ENCODE measurements at places on chromosomes 13 and 19.

DNA sequence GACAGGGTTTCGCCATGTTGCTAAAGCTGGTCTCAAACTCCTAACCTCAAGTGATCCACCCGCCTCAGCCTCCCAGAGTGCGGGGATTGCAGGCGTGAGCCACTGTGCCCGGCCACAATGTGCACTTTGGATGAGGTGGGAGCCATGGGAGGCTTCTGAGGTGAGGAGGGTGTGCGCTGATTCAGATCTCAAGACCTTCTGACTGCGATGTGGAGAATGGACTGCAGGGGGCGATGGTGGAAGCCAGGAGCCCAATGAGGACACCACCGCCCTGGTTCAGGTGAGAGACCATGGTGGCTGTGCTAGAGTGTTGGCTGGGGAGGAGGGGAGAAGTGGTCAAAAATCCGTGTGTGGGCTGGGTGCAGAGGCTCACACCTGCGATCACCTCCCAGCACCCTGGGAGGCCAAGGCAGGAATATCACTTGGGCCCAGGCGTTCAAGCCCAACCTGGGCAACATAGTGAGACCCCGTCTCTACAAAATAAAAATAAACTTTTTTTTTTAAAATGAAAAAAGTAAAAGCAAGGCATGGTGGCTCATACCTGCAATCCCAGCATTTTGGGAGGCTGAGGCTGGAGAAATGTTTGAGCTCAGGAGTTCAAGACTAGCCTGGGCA lies 5.6 kb downstream of the INAFM1 start:
- peak; percentile 51 for DNase-seq

- no peak for DNase-seq
These were observed 2.4 kb downstream of the HCN2 start for GRCh38 chr19:592101-592500.

GRCh38 chr19:46218160-46218559 lies 11.4 kb upstream of the IGFL1 start:
- no peak for DNase-seq

DNA sequence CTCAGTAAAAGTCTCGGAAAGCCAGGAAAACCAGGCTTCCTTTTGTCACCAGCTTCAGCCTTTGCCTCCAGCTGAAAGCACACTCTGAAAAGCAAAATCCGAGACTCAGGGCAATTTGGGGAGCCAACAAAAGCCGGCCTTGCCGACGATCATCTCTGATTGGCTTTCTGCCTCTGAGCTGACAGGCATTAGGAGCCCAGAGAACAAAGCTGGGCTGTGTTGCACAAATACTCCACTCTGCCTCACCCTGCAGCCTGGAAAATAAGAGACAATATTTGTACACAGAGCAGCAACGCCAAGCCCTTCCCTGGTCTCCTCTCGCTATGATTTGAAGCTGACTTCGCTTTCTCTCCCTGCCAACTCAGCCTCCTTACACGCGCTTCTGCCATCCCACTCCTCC lies 46.9 kb downstream of the CACNA1A start:
- DNase-seq: no peak

GRCh38 chr19:8576273-8576993 lies 809 bp downstream of the MYO1F start:
- no peak for DNase-seq

DNA sequence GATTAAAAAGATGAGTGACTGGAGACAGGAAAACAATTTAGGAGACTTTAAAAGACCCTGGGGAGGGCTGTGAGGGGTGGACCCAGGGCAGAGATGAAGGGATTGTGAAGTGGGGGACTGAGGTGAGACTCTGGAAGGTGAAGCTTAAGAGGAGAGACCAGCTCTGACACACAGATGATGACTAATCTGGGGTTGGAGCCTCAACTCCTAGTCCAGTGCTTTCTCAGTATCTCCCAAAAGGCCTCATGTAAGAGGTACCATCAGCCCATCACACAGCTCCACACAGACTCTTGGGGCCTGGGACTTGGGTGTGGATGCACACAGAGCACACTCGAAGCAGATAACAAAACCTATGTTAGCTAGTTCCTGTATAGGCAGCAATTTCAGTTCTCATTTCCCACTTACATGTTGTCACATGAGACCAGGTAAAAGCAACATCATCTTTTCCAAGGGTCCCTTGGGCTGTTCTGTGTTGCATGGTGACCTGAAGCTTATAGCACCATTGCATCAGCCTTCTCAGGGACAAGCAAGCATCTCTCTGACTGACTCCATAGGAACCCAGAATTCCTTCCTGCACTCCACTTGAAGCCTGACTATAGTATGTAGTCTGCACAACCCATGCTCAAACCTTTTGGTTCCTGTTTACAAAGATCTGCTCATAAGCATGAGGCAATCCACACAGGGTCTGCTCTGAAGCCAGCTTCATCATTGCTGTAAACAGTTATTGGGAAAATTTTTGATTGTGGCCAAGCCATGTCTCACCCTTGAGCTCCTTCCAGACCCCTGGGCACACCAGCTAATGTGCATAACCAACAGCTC lies 88.6 kb upstream of the MYCBP2 start:
- DNase-seq: no peak

DNA sequence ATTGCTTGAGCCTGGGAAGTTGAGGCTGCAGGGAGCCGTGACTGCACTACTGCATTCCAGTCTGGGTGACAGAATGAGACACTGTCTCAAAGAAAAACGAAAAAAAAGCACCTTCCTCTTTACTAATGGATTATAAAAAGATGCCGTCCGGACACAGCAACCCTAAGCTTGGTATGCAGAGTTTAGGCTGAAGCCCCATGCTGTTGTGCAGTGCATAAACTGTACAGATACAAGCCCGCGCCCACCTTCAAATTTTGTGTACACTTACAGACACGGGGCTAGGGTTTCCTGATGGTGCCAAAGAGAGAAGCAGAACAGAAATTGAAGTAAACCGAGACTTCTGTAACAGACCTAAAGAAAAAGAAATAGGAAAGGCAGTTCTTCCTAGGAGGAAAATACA lies 9.0 kb downstream of the LPAR6 start:
- no peak for DNase-seq

GRCh38 chr19:8021374-8021773 lies 15.9 kb upstream of the ELAVL1 start:
- no peak for DNase-seq

- no peak for DNase-seq
These were observed 136.0 kb upstream of the SPRY2 start for GRCh38 chr13:80476953-80477352.

DNA sequence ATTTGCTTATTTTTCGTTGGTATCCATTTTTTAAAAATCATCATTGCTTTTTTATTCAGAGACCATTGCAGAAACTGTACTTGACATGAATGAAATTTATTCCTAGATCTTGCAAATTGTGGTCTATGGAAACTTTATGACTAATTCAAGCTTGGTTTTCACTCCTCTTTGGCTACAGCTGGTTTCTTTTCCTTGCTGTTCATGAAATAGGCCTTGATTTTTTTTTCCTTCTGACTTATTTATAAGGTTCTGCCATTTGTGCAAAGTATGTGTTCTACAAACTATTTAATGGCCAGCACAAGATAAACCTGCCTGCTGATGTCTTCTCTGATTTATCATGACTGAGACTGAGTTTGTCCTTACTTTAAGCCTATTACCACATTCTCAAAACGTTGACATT lies 764.0 kb upstream of the SLITRK5 start:
- no peak for DNase-seq

- no peak for DNase-seq
These were observed 87.1 kb upstream of the MCF2L start for GRCh38 chr13:112881656-112882554.

Measured in activated T-cell treated with anti-CD3 and anti-CD28 coated beads for 4 hours (primary cell).